ENCODE measurements at places on chromosomes 1 and 21. TPM values are rescaled to one million over a fixed set of nuclear protein-coding genes. Genes with fewer than 3 reads are reported as not detected.

Gene NBPF6
- not detected for total RNA-seq

Gene SYT6
- total RNA-seq: not detected

Gene LCA5L
- total RNA-seq: 1.4 TPM

Gene TLR5
- not detected for total RNA-seq

Gene DIRAS3
- total RNA-seq: 6.2 TPM

Gene COA7
- 12.0 TPM for total RNA-seq

Gene TMEM52
- total RNA-seq: not detected

Gene GPATCH2
- total RNA-seq: 7.2 TPM

Gene ZBTB7B
- total RNA-seq: 16.1 TPM

Gene MORN1
- 5.7 TPM for total RNA-seq

Gene CFHR2
- not detected for total RNA-seq

Gene TCHH
- total RNA-seq: 0.06 TPM

Gene UTS2
- total RNA-seq: not detected

Gene FHL3
- total RNA-seq: 26.2 TPM

Gene SDHB
- total RNA-seq: 46.2 TPM

Gene PROX1
- 1.00 TPM for total RNA-seq

Gene CYP4X1
- 13.3 TPM for total RNA-seq

Gene ZNF683
- total RNA-seq: not detected

Gene SPRR2A
- not detected for total RNA-seq

Gene DYRK3
- 9.9 TPM for total RNA-seq

Gene AGT
- 4.8 TPM for total RNA-seq

Gene MSH4
- total RNA-seq: not detected

Gene CNN3
- total RNA-seq: 203 TPM

Gene C1orf226
- 1.7 TPM for total RNA-seq

Gene MRPL20
- total RNA-seq: 98.0 TPM

Gene AMY1A
- not detected for total RNA-seq

Gene TEX38
- not detected for total RNA-seq

Gene IGSF21
- total RNA-seq: not detected

Gene S100A1
- total RNA-seq: not detected

Gene DMRTA2
- not detected for total RNA-seq

Gene SERTAD4
- 3.4 TPM for total RNA-seq

Gene VWA5B1
- total RNA-seq: not detected

Gene PYHIN1
- total RNA-seq: not detected

Gene APCS
- not detected for total RNA-seq

Gene MTR
- total RNA-seq: 21.2 TPM

Gene WDR47
- total RNA-seq: 4.9 TPM

Gene ARHGEF19
- 11.9 TPM for total RNA-seq

Gene KRTAP13-2
- not detected for total RNA-seq

Gene UBE2U
- total RNA-seq: not detected

All from cardiac ventricle fibroblast (primary cell).